ENCODE measurements at places on chromosomes 1 and 21.

GRCh38 chr1:41390166-41390565 lies 28.9 kb downstream of the FOXO6 start:
- no peak for DNase-seq

DNA sequence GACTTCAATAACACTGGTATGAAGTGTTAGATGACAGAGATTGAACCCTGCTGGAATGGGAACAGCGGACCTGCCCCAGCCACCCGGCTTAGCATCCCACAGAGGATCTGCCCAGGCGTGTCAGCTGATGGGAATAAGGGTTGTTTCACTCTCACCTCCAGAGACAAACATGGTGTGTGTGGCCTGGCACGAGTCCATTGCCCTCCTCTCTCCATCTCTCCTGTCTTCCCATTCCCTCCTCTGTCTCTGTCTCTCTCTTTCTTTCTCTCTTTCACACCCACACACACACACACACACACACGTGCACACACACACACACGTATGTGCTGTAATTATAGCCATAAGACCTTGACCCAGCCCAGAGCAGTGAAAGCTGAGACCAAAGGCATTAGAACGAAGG lies 200.2 kb downstream of the HIVEP3 start:
- DNase-seq, result no peak

DNA sequence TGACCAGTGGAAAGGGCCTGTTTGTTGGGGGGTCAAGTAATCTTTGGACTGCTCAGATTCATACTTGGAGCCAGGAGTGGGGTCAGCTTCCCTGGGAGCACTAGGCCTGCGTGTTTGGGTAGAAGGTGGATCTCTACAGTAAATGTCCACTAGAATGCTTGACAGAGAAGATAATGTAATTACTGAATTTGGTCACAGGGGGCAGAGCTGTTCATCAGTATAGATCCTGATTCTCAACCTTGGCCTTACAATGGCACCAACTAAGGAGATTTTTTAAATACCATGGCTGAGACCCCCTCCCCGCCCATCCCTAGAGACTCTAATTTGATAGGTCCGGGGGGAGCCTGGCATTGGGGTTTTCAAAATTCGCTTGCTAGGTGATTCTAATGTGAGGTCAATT lies 217.5 kb upstream of the PLXNA2 start:
- DNase-seq, result no peak

DNA sequence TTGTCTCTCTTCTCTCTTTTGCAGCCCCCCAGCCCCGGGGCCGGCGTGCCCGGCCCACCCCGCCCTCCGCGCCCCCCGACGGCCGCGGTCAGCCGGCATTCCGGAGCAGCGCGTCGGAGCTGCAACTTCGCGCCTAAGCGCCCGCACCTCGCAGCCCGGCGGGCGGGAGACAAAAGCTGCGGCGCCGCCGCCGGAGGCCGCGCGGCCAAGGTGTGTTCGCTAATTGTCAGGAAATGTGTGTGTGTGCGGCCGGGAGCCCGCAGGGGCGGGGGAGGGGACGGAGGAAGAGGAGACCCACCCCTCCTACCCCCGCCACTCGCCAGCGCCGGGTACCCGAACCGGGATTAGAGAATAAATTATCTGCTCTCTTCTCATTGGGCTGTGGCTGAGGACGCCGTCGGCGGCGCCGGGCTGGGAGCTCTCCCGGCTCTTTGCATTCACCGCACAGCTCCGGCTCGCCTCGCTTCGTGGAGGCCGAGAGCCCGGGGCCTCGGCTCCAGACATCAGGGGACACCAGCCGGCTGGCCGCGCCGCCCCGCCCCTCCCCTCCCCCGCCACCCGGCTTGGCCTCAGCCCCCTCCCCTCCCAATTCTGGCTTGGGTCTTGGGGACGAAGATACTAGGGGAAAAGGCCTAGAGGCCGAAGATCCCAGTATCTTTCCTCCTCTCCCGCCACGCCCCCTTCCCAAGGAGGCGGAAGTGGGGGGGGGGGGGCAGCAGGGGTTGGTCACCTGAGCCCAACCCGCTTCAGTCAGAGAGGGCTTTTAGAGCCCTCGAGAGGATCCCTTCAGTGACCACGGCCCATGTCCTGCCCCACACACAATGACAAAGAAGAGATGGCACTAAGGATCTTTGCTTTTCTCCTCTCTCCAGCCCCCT lies 1.3 kb upstream of the BLACAT1 start:
- no peak for DNase-seq

- no peak for DNase-seq
Observed at GRCh38 chr1:14983277-14983676, 170.3 kb upstream of the TMEM51 start.

All from CD4-positive, alpha-beta T cell treated with Interleukin-6 at 100 ng/mL for 8 hours (primary cell).